ENCODE measurements at places on chromosomes 4 and X. TPM values are rescaled to one million over a fixed set of nuclear protein-coding genes. Genes with fewer than 3 reads are reported as not detected.

The GAGE2A gene
- not detected for total RNA-seq

The IGBP1 gene
- total RNA-seq = 81.1 TPM

The FGG gene
- total RNA-seq = not detected

The SATL1 gene
- total RNA-seq = not detected

The FAM47E gene
- total RNA-seq = 0.59 TPM

The EDNRA gene
- 3.9 TPM for total RNA-seq

The TLR2 gene
- 0.55 TPM for total RNA-seq

The RAB28 gene
- 17.2 TPM for total RNA-seq

The HSFX3 gene
- not detected for total RNA-seq
